ENCODE measurements at places on chromosomes 4 and X.

DNA sequence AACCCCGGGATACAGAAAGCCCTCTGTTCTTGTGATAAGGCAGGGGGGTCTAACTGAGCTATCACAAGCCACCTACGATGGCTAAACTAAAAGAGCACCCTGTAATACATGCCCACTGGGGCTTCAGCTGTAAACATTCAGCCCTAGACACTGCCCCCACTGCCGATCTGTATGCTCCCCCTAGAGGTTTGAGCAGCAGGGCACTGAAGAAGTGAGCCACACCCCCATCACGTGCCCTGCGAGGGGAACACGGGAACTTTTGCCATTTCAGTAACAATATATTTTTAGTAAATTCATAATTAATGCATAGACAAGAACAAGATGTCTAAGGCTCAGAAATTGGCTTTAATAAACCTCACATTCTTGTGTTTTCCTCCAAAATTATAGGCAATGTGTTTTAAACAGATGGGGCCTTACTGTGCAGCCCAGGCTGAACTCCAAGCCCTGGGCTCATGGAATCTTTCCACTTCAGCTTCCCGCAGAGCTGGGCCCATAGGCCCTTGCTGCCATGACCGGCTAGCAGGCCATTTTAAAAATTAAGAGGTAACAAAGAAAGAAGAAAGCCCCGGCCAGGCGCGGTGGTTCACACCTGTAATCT is 235.3 kb upstream of the SFRP2 start:
- no peaks in the 10 kb centered on the region for H3K27me3 ChIP-seq
- H3K27ac ChIP-seq, result no peak overlapping the region
- H3K36me3 ChIP-seq, result no peaks in the 10 kb centered on the region
- no peaks in the 10 kb centered on the region for H3K4me1 ChIP-seq
- DNase-seq, result no peak
- no peak overlapping the region for H3K4me3 ChIP-seq

DNA sequence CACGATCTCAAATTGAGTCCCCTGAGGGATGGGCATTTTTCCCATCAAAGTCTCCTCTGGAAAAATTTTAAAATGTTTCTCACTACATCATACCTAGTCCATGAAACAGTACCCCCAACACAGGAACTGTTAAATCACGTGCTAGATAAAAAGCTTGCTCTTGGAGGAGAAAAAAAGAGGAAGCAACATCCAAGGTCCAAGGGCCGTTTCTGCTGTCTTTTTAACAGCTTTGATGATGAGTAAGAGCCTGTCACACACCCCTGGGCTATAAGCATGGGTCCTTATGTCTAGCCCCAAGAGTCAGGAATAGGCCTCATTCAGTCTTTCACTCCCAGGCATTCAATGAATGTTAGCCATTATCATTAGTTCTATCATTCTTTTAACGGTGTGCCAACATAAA is 128.9 kb downstream of the SH3KBP1 start:
- H3K27me3 ChIP-seq, result no peaks in the 10 kb centered on the region
- no peak overlapping the region for H3K4me3 ChIP-seq
- H3K36me3 ChIP-seq, result no peaks in the 10 kb centered on the region

- no peaks in the 10 kb centered on the region for H3K4me1 ChIP-seq
- H3K27ac ChIP-seq, result no peak overlapping the region
- H3K4me3 ChIP-seq, result no peak overlapping the region
- no peaks in the 10 kb centered on the region for H3K27me3 ChIP-seq
- no peaks in the 10 kb centered on the region for H3K36me3 ChIP-seq
Measured at GRCh38 chr4:70508801-70509200, 9.6 kb upstream of the AMTN start.

DNA sequence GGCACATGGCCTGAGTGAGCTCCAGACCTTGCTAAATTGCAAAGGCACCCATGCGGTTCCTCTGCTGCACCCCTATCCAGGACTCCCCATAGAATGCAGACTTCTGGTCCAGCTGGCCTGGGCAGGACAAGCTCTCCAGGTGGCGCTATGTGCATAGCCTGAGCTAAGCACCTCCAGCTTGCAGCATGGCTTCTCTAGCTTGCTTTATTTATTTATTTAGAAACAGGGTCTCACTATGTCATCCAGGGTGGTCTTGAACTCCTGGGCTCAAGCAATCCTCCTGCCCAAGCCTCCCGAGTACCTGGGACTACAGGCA is 5.5 kb upstream of the WFS1 start:
- H3K36me3 ChIP-seq, result no peaks in the 10 kb centered on the region
- peak; percentile 57 for DNase-seq
- H3K27ac ChIP-seq, result no peak overlapping the region
- H3K4me3 ChIP-seq, result no peak overlapping the region
- peaks cover 6% of the 10 kb centered on the region for H3K4me1 ChIP-seq
- 0 out of 2 replicates have a peak, but pooled peaks cover 3% of the 10 kb centered on the region for H3K27me3 ChIP-seq

DNA sequence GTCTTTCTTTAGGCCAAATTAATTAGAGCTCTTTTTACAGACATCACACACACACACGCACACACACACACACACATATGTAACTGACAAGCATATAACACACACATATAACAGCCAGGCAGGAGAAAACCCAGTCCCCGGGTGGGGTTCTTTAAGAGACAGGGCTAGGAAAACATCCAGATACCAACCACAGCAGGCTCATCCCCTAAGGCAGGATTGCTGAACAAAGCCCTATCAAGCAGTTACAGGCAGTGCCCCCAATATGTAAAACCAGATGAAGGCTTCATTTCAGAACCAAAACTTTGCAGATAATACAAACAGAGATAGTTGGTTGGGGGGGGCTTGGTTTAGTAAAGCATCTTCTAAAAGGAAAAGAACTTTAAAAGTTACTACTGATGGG is 18.0 kb upstream of the FAM47E start:
- no peak overlapping the region for H3K4me3 ChIP-seq
- no peak for DNase-seq
- H3K27ac ChIP-seq, result no peak overlapping the region
- no peaks in the 10 kb centered on the region for H3K36me3 ChIP-seq

GRCh38 chr4:5746829-5747737 is 36.1 kb downstream of the EVC start:
- H3K4me1 ChIP-seq, result no peaks in the 10 kb centered on the region
- no peaks in the 10 kb centered on the region for H3K27me3 ChIP-seq
- no peak overlapping the region for H3K27ac ChIP-seq
- no peak overlapping the region for H3K4me3 ChIP-seq

DNA sequence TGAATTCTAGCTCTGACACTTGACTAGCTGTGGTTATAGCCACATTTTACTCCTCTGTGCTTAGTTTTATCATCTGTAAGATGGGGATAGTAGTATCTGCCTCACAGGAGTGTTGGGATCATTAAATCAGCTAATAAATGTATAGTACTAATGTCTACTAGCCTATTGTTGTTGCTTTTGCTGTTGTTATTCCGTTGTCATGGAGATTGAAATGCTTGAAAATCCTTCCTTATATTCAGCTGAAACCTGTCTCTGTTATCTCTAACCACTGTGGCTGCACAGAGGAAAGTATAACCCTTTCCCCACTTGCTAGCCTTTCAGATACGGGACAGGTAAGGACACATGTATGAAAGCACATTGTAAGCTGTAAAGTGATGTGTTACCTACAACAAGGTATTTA is 33.9 kb downstream of the CLCN5 start:
- H3K4me1 ChIP-seq, result no peaks in the 10 kb centered on the region
- no peak overlapping the region for H3K27ac ChIP-seq
- no peak for DNase-seq
- no peaks in the 10 kb centered on the region for H3K27me3 ChIP-seq

GRCh38 chr4:121995790-121996537 is 44.1 kb upstream of the TRPC3 start:
- no peaks in the 10 kb centered on the region for H3K4me1 ChIP-seq
- no peaks in the 10 kb centered on the region for H3K27me3 ChIP-seq
- no peak overlapping the region for H3K27ac ChIP-seq
- no peak for DNase-seq

- H3K27me3 ChIP-seq, result no peaks in the 10 kb centered on the region
- no peaks in the 10 kb centered on the region for H3K36me3 ChIP-seq
- no peak overlapping the region for H3K4me3 ChIP-seq
- H3K27ac ChIP-seq, result peak overlapping the region; percentile 88
Measured at GRCh38 chr4:5635826-5636195, 72.5 kb downstream of the EVC2 start.

DNA sequence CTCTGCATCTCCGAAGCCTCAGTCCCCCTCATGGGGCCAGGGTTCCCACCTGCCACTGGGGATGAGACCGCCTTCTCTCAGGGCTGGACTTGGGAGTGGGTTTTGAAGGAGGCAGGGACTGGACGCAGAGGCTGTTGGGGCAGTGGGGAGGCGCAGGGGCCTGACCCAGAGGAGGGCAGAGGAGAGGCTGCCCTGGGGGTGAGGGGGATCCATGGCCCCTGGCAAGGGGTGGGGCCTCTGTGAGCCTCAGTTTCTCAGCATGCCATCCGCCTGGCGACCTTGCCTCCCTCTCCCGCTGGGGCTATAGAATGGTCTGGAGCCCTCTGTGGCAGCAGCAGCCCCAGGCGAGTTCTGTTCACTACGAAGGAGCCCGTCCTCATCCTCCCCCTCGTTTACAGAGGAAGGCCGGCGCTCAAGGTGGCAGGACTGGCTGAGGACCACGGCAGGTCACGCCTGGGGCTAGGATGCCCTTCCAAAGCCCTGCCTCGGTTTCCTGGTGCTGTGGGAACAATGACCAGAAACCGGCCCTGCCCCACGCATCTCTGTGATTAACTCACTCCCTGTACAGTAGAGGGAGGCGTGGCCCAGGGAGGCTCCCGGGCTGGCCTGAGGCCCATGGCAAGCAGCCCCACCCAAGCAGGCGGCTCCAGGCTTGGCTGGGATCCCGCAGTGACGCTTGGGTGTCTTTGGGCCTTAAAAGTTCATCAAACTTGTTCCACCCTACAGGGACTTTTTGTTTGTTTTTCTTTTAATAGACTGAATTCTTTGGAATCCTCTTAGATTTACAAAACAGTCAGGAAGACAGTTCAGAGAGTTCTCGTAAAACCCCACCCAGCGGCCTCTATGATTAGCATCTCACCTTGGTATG is 16.0 kb upstream of the SH3TC1 start:
- H3K36me3 ChIP-seq, result no peaks in the 10 kb centered on the region
- peaks cover 40% of the 10 kb centered on the region for H3K4me1 ChIP-seq
- H3K27ac ChIP-seq, result peak overlapping the region; percentile 75
- no peak overlapping the region for H3K4me3 ChIP-seq
- H3K27me3 ChIP-seq, result no peaks in the 10 kb centered on the region

DNA sequence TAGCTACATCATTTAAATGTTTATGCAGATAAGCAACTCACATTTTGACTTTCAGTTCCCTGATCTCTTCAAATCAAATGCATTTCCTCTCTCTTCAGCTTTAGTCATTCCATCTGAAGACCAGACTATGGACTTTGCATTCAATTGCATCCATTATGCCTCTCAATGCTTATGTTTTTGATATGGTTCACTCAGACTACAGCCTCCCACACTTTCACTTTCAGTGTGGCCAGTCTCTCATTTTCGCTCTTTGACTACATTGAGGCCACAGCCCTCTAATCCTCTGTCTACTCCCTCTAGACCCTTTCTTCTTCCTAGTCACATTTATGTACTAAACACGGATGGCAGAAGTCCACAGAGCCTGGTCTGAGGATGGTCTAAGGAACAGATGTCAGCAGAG is 24.5 kb upstream of the VEGFC start:
- no peaks in the 10 kb centered on the region for H3K36me3 ChIP-seq
- H3K27ac ChIP-seq, result no peak overlapping the region
- H3K27me3 ChIP-seq, result no peaks in the 10 kb centered on the region
- DNase-seq, result no peak

DNA sequence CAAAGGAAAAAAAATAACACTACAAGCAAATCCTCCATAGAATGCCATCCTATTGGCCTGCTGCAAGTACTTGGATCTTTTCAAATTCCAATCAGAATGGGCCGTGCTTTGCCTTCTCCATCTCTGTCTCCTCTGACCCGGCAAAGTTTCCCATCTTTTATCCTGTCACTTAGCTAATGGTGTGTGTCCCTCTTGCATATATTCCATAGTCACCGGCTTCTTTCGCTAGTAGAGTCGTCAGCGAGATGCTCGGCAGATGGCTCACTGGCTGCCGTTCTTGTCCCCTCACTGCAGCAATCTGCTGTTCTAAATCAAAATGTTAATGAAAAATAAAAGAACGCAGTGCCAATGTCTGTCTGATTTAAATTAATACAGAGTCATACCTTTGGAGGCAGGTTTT is 22.1 kb downstream of the GRIA3 start:
- no peaks in the 10 kb centered on the region for H3K27me3 ChIP-seq
- no peaks in the 10 kb centered on the region for H3K4me1 ChIP-seq
- no peaks in the 10 kb centered on the region for H3K36me3 ChIP-seq
- no peak for DNase-seq
- no peak overlapping the region for H3K27ac ChIP-seq

DNA sequence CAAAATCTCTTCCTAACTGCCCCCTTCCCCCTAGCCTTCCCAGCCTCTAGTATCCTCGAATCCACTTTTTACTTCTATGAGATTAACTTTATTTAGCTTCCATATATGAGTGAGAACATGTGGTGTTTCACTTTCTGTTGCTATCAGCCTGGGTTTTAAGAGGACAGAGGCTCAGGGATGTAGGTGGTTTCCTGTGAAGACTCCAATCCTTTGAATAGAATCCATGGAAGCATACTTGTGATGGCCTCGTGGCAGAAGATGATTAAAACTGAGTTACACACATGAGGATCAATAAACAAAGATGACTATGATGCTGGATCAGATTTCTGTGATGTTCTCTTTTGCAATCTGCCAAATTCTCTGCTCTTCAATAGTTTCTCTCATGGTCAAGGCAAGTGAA is 29.8 kb downstream of the CD99L2 start:
- no peak overlapping the region for H3K27ac ChIP-seq
- DNase-seq, result no peak
- peaks cover 2% of the 10 kb centered on the region for H3K4me1 ChIP-seq
- H3K4me3 ChIP-seq, result no peak overlapping the region
- no peaks in the 10 kb centered on the region for H3K27me3 ChIP-seq

- DNase-seq, result no peak
- peaks cover 10% of the 10 kb centered on the region for H3K36me3 ChIP-seq
- no peaks in the 10 kb centered on the region for H3K27me3 ChIP-seq
- H3K4me1 ChIP-seq, result no peaks in the 10 kb centered on the region
- H3K27ac ChIP-seq, result no peak overlapping the region
- H3K4me3 ChIP-seq, result no peak overlapping the region
Measured at GRCh38 chrX:136862546-136862945, 18.0 kb downstream of the RBMX start.

GRCh38 chr4:147361726-147362125 is 119.2 kb upstream of the EDNRA start:
- no peak overlapping the region for H3K4me3 ChIP-seq
- H3K4me1 ChIP-seq, result peaks cover 26% of the 10 kb centered on the region
- H3K27me3 ChIP-seq, result no peaks in the 10 kb centered on the region
- peak overlapping the region; percentile 92 for H3K27ac ChIP-seq

DNA sequence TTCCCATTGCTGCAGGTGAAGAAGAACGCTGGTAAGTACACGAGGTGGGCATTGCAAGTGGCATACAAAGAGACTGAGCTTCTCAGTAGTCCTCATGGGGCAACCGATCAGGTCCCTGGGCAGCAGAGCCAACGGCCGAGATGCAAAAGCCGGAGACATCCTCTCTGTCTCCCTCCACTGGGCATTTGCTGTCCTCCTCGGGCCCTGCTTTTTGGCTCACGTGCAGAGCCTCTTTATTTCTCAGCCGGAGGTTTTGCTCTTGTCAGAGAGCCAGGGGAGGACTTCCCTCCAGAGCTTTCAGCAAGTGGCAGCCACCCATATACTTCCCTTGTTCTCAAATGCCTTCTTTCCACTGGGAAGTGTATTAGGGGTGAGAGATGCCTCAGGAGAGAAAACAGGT is 18.0 kb downstream of the STARD8 start:
- DNase-seq, result no peak
- no peak overlapping the region for H3K4me3 ChIP-seq
- no peak overlapping the region for H3K27ac ChIP-seq
- no peaks in the 10 kb centered on the region for H3K4me1 ChIP-seq

- no peak for DNase-seq
- no peak overlapping the region for H3K4me3 ChIP-seq
- H3K4me1 ChIP-seq, result no peaks in the 10 kb centered on the region
- H3K27me3 ChIP-seq, result peaks cover 32% of the 10 kb centered on the region
Measured at GRCh38 chr4:7154351-7154981, 37.9 kb upstream of the SORCS2 start.
